Stimulated activated naive CD8-positive, alpha-beta T cell treated with anti-CD3 and anti-CD28 coated beads, Interleukin-15, amount 100 ng/mL, for 72 hours (primary cell): ENCODE measurements at places on chromosomes 7 and 10.

- DNase-seq: no peak
Measured at GRCh38 chr7:38220452-38220851, 42.4 kb downstream of the STARD3NL start.

GRCh38 chr7:130721486-130722277, 12.3 kb downstream of the KLF14 start:
- peak; percentile 43 for DNase-seq

DNA sequence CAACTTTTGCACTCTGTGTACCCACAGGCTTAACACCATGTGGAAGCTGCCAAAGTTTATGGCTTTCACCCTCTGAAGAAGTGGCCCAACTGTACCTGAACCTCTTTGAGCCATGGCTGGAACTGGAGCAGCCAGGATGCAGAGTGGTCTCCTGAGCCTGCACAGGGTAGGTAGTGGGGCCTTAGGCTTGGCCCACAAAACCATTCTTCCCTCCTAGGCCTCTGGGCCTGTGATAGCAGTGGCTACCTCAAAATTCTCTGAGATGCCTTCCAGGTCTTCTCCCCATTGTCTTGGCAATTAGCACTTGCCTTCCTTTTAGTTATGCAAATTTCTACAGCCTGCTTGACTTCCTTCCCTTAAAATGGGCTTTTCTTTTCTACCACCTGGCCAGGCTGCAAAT, 19.3 kb upstream of the SPAM1 start:
- no peak for DNase-seq

DNA sequence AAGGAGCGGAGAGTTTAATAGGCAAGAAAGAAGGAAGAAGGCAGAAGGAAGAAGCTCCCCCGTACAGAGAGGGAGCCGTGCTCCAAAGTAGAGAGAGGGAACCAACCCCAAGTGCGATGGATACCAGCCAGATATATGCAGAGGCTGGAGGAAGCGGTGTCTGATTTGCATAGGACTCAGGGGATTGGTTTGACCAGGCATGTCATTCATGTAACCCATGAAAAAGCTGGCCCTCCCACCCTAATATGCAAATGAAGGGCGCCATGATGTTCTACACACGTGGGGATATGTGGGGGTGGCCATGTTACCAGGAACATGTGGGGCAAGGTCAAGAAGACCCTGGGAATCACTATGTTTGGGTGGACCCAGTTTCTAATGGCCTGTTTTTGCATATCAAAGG, 40.6 kb upstream of the FAM3C start:
- no peak for DNase-seq

- DNase-seq: no peak
Measured at GRCh38 chr10:17476073-17476472, 21.7 kb upstream of the ST8SIA6 start.

DNA sequence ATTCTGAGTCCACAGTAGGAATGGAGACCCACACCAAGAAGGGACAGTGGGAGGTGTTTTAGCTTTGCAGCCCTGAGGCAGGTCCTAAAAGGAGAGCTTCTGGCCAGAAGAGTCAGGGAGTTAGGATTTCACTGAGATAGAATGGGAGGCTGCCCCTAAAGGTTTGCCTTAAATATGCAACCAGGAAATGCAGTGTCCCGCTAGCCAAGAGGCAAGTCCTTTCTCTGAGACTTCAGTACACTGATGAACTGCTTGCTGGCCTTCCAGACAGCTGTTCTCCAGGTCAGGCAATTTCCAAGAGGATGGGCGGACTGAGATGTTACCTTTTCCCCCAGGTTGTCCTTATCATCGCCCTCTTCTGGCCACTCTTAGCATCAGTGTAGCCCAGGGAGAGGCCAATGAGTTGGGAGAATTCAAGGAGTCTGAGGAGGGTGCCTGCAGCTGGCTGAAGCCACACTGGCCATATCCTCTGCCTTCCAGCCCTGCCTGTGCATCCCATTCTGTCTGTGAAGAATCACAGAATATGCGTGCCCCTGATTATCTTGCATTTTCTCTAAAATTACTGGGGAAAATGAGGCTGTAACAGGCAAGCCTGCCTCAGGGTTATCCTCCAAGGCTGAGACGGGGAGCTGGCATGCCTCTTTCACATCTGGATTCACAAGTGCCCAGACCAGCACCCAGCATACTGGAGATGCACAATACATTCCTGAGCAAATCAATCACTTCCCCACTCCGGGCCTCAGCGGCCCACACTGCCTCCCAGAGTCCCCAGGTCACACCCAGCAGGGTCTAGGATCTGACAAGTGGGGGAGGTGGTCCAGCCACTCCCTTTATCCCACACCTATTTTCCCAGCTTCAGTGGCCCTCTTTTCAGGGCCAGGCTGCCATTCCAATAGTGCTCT, 2.4 kb downstream of the TLL2 start:
- no peak for DNase-seq

DNA sequence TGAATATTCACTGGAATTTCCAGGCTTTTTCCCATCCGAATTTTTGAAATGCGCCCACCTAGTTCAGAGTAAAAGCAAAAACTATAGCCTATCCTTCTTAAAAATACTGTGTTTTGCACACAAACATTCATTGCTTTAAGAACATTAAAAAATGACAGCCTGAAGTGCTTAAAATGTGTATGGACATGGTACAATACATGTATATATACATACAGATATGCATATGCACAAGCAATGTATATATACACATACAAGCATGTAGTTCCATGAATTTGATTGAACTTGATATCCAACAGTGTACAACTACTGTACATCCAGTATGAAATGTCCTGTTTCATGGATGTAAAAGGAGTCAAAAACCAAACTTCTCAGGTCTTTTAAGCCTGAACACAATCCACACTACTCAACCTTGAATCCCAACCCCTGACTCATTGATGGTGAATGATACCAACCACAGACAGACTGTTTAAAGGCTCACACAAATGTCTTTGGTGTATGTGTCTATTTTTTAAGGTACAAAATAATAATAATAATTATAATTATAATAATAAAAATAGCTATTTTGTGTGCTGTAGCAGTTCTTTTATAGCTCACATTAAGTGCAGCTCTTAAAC, 14.8 kb downstream of the INHBA start:
- no peak for DNase-seq

DNA sequence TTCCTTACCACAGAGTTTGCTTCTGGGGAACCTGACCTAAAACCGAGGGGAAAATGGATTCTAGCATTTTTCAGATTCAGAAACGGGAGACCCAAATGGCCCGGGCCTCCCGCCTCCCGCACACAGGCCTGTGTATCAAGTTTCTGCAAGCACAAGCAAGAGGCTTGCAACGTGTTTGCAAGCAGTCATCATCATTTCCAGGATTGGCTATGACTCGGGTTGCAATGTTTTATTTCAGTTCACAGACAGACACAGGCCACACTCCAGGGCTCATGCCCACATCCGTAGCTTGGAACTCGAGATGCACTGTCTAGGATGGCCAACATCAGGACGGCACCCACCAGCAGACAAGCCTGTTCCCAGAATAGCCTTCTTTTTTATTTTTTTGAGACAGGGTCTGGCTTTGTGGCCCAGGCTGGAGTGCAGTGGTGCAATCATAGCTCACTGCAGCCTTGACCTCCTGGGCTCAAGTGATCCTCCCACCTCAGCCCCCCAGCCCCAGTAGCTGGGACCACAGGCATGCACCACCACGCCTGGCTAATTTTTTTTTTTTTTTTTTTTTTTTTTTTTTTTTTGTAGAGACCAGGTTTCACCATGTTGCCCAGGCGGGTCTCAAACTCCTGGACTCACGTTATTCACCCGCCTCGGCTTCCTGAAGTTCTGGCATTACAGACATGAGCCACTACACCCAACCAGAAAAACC, 68.1 kb upstream of the FOXK1 start:
- no peak for DNase-seq

DNA sequence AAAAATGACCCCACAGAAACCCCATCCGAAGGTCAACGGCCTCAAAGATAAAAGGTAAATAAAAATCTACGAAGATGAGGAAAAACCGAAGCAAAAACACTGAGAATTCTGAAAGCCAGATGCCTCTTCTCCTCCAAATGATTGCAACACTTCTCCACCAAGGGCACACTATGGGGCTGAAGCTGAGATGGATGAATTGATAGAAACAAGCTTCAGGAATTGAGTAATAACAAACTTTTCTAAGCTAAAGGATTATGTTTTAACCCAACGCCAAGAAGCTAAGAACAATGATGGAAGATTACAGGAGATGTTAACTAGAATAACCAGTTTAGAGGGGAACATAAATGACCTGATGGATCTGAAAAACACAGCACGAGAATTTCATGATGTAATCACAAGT, 127.8 kb downstream of the MACC1 start:
- no peak for DNase-seq

DNA sequence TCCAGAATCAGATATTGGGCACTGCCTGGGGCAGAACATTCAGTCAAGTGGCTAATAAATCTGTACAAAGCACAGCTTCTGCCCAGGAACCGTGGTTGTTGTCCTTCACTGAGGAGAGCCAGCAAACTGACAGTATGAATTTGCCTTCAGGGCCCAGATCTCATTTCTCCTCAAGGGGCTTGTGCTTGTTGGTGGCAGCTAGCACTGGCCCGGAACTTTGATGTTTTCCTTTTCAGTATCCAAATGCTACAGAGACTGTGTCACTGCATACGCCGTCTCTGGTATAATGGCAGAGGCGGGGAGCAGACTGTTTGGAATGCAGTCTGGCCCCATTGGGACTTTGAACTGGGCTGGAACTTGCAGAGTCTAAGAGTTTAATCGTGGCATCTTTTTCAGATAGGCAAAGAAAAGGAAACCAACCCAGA, 30.4 kb upstream of the ADD3 start:
- DNase-seq: no peak

DNA sequence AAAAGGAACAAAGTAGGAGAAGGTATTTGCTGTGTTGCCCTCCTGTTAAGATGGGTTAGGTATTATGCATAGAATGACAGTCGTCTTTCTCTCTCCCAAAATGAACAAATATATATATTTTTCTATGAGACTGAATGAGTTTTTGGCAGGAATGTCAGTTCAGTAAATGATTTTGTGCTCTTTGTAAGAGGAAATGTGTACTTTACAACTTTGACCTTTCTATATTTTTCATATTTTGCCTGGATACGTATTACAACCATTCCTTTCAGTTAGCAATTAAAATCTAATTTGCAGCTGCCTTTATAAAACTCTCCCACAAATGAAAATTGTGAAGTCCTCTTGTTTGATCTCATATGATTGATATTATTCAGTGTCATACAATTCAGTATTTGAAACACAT, 336.6 kb upstream of the MEOX2 start:
- DNase-seq: no peak

DNA sequence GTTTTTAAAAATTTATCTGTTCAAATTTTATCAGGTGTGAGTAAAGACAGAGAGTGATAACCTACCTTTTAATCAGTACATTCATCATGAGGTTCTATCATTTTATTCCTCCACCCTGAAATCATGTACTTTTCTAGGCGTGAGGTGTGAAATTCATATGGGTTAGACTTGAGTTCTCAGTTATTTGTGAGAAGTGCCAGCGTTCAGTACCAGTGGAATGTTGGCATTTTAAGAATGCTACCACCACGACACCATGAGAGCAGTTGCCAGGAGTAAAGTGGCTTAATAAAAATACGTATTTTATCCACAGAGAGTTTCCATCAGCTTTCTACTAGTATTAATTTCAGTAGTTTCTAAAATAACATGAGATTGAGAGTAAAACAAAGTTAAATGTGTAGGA, 104.1 kb upstream of the FERD3L start:
- DNase-seq: no peak

DNA sequence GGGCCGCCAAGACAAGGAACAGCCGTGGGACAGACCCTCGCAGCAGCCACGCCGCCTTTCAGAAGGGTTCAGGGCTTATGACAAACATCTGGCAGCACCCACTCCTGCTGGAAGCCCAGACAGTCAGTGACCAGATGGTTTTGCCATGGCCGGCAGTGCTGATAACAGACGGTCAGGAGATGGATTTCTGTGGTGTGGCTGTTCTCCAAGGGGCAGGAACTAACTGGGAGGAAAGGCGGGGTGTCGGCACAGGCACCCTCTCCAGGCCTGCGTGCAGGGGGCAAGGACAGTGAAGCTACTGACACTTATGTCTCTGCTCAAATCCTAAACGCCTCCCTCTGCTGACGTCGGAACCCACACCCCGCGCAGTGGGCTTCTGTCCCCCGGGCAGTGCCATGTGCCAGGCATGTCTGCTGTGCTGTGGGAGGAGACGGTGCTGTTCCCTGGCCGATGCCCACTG, 416.1 kb downstream of the DNAJB6 start:
- DNase-seq: no peak

DNA sequence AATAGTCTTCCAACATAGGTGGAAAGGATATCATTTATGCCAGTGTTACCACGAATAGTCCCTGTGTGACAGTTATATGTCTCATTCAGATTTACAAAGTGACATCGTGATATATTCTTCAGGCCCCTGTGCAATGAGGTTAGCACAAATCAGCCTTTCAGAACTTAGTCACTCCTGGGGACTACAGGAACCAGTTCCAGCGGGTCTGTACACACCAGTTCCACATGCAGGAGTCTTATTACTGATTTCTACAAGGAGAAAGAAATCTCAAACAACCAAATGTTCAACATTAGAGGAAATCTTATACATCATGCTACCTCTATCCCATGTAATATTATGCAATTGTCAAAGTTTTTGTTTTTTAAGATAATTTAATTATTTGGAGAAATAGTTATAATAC, 4.4 kb upstream of the WDR91 start:
- DNase-seq: no peak

GRCh38 chr10:104085801-104086400, at the start of gene COL17A1:
Gene COL17A1 (minus strand): TSS chr10:104085880. CDS start chr10:104080673, 5,207 bp downstream.
- no peak for DNase-seq

GRCh38 chr7:2622869-2623697, 8.7 kb upstream of the TTYH3 start:
- DNase-seq: no peak

DNA sequence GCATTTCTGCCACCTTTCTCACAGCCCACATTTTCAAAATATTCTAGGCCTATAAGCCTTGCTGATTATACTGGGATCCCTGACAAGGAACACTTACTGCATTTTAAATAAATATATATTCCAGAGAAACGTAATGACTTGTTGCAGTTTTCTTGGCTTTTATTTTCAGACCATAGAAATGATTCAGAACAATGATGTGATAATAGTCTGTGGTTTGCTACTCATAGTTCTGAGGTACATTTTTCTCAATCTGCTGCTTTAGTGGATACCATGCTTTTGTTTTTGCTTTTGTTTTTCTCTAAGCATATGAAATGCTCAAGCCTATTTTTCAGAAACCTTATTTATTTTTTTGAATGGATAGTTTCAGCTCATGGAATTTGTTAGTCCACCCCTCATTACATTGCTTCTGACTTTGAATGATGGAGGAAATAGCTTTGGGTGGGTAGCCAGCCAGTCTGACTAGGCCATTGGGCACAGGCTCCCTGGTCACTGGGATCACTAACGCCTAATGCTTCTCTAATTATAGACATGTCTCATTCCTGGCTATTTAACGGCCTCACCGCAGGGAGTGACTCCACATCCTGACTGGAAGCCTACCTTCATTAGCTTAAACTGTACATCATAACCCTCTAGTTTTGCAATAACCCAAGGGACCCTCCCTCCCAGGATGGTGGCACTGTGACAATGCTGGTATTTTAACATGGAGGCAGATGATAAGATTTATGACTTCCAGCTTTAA, 66.1 kb downstream of the MBL2 start:
- DNase-seq: no peak

GRCh38 chr7:1422512-1423263, 36.6 kb downstream of the MICALL2 start:
- no peak for DNase-seq

- no peak for DNase-seq
Measured at GRCh38 chr10:102795453-102796406, 41.5 kb downstream of the CYP17A1 start.

- peak; percentile 60 for DNase-seq
Measured at GRCh38 chr7:23055582-23056178, 41.8 kb upstream of the HYCC1 start.

- DNase-seq: no peak
Measured at GRCh38 chr10:86327954-86328725, 38.5 kb downstream of the GRID1 start.
